ENCODE measurements at places on chromosomes 5 and 9.

DNA sequence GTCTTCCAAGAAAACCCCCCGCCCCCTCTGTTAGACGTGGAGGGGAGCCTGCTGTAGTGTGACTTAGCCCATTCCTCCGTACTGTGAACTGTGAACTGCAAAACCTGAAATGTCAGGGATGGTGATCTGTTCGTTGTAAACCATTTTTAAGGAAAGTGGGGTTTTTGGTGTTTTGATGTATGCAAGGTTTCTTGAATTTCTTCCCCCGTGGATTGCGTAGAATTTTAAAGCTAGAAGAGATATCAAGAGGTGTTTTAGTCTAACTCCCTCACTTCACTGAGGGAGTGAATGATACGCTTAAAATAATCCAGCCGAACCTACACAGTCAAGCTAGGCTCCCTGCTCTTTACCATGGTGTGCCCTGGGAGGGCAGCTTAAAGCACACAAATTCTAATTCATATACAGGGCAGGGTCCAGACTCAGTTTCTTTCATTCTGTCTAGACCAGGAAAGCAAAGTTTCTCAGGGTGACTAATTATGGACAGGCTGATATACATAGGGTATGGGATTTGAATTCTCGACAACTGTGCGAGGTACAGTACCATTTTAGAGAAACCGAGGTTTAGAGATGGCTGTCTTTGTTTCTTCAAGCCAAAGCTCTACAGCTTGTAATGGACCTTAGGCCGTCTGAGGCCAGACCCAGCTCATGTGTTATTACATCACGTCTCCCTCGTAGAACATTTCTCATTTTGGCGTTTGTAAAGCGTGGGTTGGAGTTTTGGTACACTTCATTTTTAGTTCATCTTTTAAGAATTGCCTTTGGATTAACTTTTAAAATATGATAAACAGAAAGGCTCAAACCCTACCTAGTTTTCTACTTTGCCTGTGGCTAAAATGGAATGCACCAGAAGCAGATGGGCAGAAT lies 2.7 kb downstream of the PTGER4 start:
- no peak for DNase-seq

DNA sequence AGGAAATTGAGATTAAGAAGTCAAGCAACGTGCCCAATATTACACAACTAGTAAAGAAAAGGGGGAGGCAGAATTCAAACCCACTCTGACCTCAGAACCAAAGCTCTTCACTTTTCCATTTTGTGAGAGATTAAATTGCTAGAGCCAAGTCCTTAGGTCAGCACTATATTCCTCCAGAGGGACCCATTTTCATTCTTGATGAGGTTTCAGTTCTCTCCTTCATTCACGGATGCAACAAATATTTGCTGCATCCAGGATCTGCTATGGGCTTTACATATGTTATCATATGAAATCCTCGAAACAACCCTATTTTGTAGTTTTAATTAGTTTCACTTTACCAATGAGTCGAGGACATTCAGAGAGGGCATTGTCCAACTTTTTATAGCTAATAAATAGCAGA lies 239.2 kb downstream of the EFNA5 start:
- DNase-seq: no peak

- DNase-seq: no peak
These were observed 50.6 kb downstream of the LNPEP start for GRCh38 chr5:96986450-96986849.

- no peak for DNase-seq
These were observed 23.1 kb downstream of the RNF180 start for GRCh38 chr5:64188776-64189175.

DNA sequence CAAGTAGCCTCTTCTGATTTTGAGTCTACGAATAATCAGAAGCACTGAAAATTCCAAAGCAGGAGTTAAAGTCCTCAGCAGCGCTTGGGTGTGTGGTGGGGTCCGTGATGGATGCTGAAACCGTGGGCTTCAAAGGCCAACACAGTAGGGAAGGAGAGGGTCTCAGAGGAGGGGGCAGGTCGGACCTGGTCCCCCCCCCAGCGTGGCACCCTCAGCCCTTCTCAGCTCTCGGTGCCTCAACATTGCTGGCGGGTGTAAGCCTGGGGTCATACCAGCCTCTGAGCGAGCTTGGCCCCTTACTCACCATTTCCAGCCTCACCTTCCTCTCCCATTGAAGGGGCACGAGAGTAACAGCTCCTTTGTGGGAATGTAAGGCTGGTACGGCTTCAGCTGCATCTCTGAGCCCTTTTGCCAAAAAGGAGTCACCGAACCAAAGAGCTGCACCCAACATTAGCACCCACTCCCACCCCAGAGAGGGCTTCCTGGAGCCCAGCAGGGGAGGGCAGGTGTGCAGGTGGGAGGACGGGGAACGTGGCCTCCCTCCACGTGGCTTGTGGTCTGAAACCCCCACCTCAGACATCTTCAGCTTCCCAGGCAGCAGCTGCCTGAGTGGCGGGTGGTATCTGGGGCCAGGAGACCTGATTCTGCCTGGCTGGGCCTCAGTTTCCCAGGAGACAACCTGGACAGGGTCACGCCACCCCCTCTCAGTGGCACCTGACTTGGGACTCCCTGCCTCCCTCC lies 6.7 kb upstream of the LCN1 start:
- DNase-seq: no peak

- no peak for DNase-seq
These were observed 23.4 kb downstream of the LCP2 start for GRCh38 chr5:170273968-170274710.

- no peak for DNase-seq
These were observed 131.0 kb downstream of the PBX3 start for GRCh38 chr9:125878164-125878631.

DNA sequence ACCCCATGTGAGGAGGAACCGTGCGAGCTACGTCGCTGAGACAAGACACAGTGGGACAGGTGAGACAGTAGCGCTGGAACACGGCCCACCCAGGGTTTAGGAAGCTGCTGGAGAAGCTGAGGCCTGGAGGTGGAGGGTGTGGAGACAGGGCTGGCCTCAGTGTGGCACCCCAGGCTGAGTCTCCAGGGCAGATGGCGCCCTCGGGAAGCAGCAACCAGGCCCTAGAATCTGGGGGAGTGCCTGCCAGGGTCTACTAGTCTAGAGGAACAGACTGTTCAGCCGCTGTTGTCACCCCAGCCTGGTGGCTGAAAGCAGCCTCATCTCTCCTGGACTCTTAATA lies 4.6 kb upstream of the TERT start:
- no peak for DNase-seq

GRCh38 chr9:92266486-92266885 lies 27.0 kb downstream of the IARS1 start:
- no peak for DNase-seq

DNA sequence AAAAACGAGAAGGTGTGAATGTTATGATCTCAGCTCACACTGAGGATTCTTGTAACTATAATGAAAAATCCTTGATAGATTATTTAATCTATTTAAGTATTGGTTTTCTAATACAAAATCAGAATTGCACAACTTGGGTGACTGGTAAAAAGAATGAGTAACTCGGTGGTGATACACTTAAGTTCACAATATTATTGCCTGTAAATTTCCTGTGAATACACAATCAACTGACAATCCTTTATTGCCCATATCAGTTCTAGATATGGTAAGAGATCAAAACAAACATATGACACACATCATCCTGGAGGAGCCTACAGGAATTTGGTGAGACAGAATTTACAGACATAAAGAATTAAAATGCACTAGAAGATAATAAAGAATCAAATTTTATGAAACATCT lies 14.1 kb upstream of the LURAP1L start:
- DNase-seq: no peak

GRCh38 chr9:115391168-115391825 lies 273.3 kb upstream of the TNC start:
- no peak for DNase-seq

DNA sequence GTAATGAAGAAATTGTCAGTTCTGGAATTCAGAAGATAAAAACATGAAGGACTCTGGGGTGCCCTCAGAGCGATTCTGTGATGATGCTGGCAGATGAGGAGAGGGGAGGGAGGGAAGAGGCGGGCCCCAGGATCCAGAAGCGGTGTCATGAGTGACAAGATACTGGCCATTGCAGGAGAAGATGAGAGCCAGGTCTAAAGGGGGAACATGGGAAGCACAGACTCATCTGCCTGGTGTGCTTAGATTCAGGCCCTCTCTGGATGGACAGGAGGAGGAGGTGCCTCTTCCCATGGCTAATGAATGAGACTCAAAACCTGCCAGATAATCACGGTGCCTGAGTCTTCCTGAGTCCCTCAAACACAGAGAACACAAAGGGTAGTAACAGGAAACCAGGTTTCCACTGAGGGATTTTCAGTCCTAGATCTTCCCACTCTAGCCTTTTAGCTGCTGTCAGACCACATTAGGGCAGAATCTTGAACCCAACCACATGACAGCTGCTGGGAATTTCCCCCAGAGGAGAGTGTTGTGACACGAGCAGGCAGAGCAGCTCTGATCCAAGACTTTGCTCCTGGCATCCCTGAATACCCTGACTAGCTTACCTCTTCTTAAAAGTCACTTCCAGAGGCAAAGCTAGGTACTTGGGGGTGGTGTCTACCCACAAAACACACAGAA lies 28.2 kb upstream of the HSPA9 start:
- DNase-seq: no peak

- DNase-seq: no peak
These were observed 189.1 kb upstream of the ANKRD55 start for GRCh38 chr5:56422076-56422762.

DNA sequence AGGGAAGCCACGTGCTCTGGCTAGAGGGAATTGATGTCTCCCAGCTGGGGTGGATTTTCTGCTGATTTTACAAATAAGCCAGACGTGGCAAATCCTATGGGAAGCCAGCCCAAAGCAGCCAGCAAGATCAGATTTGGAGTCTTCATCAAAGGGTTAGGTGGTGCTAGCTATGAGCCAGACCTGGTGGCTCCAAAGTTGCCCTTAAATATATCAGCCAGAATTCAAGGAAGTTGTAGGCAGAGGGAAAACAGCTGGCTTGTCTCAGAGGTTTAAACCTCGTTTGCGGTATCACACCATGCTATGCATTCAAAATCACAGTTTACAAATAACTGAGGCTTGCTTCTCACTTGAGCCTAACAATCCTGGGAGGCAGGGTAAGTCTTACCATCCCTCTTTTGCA lies 313.2 kb downstream of the MLLT3 start:
- no peak for DNase-seq

- no peak for DNase-seq
These were observed 96.5 kb downstream of the GADD45G start for GRCh38 chr9:89701221-89701798.

GRCh38 chr9:13675638-13676000 lies 396.1 kb upstream of the MPDZ start:
- DNase-seq: no peak

GRCh38 chr5:15834596-15835245 lies 334.7 kb downstream of the FBXL7 start:
- DNase-seq: no peak

- no peak for DNase-seq
These were observed 26.3 kb upstream of the PTPDC1 start for GRCh38 chr9:94057918-94058317.

DNA sequence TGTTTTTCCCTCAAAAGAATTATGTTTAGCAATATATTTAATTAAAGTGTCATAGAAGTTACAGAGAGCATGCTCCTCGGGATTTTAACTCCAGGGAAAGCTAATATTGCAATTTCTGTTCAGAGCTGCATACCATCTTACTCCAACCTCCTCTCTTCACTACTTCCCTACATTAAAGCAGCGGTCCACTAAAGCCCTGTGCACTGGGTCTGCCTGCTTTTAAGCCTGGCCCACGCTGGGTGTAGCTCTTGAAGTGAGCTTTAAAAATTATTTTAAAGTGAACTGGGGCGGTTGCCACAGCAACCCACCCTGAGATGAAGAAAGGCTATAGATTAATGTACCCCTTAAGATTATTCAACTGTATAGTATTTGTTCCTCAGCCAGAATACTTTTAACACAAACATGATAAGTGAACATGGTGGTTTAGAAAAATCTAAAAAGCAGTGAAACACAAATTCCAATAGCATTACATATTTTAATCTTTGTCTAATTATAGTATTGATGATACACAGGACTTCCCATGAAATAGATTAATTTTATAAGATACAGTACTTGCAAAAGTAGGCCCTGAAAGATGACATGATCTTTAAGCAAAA lies 3.9 kb upstream of the MEF2C start:
- DNase-seq: no peak

DNA sequence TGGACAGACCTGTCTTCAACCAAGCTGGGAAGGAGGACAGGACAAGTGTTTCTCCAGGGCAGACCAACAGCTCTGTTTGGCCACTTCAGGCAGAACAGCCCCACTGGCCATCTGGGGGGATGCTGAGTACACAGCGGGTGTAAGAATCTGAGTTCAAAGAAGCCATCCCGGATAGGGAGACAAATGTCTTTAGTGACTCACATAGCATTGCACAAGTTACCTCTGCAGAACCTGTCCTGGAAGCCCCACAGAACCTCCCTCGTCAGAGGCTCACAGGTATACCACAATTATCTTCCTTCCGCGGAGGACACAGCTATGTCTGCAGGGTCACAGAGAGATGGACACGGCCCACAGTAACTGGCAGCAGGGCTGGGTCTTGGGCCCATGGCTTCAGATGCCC lies 2.0 kb downstream of the OR2V2 start:
- DNase-seq: no peak

DNA sequence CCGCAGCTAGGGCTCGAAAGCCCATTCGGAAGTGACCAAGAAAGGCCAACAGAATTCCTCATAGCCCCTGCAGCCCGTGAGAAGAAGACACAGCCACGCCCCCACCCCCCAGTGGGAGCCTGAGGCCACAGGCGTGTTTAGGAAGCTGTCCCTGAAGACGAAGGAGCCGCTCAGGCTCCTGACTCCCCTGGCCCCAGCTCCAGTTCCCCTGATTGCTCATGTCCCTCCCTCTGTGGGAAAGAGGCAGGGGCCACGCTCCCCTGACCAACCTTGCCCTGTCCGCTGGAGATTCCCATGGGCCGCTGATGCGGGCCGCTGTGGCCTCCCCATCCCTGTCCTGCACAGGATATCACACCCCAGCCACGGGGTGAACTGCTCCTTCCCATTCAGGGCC lies 13.6 kb downstream of the ROPN1L start:
- no peak for DNase-seq

DNA sequence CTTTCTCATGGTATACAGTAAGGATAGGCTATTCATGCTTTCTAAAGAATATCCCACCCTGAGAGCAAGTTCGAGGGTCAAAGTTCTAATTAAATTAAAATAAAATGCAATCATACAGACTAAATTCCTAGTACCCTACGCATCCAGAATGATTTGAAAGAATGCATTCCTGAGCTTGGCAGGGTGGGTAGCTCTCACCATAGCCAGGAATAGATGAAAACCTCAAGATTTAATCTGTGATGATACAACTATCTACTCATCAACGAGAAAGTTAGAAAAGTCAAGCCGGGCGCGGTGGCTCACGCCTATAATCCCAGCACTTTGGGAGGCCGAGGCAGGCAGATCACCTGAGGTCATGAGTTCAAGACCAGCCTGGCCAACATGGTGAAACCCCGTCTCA lies 32.3 kb downstream of the SERINC5 start:
- no peak for DNase-seq

GRCh38 chr9:81594415-81594814 lies 94.9 kb downstream of the TLE1 start:
- no peak for DNase-seq

GRCh38 chr5:173696216-173696615 lies 79.8 kb upstream of the BOD1 start:
- DNase-seq: no peak

Data from tibial nerve (tissue), 4 donors.